Hematopoietic multipotent progenitor cell treated with erythropoietin and hydrocortisone succinate and interleukin-3 and kit ligand, for 4 days (in vitro differentiated cells): ENCODE measurements at places on chromosomes 7 and 10.

DNA sequence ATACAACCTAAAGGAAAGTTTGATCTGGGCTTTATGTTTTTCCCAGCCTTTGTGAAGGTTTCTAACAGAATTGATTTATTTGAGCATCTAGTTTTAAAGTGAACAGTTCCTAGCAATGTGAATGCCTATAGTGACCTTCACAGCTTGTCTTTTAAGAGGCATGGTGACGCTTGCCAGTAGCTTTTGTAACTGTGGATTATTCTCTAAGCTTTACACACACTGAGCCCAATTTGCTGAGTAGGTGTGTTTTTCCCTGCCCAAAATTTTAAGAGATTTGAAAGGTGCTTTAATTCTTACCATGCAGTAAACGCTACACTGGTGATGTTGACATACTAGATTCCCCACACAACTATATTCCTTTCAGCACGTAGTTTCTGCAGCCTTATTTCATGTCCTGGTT is 420.2 kb upstream of the AKR1E2 start:
- no peak for DNase-seq

- DNase-seq = no peak
Measured at GRCh38 chr7:120060875-120061274, 212.1 kb upstream of the KCND2 start.

GRCh38 chr10:35056686-35057085 is 33.5 kb downstream of the CUL2 start:
- no peak for DNase-seq

DNA sequence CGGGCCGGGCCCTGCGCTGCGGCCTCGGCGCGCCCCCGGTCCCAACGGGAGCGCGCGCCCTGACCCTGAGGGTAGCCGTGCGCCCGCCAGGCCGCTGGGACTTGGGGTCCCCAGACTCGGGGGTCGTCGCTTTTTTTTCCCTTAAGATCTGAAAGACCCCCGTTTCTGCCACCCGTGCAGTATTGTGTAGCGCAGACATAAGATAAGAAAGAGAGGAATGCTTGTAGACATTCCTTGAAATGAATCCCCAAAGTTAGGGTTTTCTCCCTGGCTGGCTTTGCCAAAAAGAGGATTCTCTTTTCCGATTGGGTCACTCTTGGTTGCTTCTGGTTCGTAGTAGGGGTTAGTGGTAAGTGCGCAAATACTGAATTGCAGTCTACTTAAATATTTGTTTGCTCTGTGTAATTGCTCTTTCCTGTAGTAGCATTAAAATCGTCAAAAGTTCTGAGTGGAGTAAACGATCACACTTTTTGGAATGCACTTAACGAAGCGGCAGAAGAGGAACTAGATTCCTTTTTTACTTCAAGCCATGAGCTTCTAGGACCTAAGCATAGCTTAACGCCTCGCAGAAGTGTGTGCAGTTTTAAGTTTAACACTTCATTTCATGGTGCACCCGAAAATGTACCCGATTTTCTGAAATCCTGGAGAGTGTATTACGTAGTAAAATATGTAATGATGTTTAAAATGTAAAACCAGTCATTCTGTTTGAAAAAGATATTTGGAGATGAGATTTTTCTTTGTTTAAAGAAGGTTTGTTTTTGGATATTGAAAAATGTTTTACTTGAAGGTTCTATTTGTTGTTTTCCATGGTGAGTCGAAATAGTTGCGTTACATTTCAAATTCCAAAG is 1.3 kb downstream of the CUL1 start:
- DNase-seq = peak; percentile 66
